Hematopoietic multipotent progenitor cell treated with erythropoietin and hydrocortisone succinate and interleukin-3 and kit ligand, for 6 days (in vitro differentiated cells): ENCODE measurements at places on chromosomes 2 and 18.

DNA sequence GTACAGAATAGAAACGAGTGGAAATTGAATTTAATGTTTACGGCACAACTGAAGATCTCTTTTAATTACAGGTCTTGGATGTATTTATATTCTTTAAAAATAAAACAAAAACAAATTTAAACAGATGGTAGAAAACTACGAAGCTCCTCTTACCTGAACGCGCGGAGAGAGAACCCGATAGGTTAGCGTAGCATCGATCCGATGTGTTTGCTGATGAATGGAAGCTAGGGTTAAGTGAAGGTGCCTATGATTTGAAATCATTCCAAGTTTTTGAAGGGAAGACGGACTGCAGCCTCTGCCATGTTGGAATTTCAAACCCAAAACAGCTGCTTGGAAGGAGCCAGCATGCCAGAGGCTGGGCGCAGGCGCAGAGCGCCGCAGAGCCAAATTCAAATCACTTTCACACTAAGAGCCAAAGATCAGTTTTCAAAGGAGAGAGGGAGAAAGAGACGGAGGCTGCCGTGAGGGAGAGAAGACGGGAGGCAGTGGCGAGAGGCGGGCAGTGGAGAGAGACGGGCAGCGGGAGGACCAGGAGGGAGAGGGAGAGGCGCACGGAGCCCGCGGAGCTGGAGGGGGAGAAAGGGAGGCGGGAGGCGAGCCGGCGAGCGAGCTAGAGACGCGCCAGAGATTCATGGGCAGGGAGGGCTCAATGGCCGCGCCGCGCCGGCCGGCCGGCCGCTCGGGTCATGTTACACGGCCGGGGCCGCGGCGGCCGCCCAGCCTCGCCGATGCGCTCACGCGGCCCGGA lies at the start of gene FIGN:
Gene FIGN, minus strand, starts transcription at position 324 of the 748 bp plus-strand sequence. CDS start 1,081 bp downstream, outside the sequence.
- no peak for DNase-seq

DNA sequence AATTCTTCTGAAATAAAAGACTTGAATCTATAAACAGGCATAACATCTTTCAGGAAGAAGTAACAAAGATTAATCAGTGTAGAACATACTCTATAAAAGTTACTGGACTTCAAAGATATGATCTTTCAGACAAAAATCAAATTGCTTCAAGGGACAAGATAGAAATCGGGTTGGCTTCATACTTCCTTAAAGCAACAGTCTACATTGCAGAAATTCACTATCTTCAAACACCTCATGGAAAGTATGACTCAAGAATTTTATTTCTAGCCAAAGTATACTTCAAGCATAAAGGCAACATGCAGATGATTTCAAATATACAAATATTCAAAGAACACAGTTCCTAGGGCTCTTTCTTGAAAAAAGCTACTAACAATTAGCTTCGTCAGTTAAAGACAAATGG lies 240.7 kb downstream of the SRBD1 start:
- peak; percentile 65 for DNase-seq

DNA sequence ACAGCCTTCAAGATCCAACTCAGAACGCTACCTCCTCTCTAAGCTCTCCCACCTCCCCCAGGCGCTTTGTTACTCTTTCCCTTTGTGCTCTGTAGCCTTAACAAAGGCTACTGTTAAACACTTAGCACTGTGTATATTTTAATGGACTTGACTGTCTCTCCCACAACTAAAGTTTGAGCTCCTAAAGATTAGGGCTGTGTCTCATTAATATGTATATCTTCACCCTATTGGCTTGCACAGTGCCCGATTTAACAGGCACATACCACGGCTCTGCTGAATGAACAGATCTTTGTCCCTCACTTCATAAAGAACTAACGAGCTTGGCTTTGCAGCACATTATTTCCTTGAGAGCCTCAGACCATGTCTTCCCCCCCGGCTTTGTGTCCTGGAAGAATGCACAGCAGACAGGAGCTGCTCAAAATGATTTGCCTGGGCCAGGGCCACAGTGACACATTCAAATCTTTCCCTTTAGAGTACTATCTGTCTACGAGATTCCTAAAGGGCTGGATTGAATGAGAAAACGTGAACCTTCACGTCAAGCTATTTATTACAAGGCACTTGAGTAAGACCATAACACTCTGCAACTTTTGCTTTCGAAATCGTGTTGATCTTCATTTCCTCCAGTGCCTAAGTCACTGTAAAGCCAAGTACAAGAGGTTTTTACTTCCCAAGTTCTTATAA lies 22.1 kb downstream of the ABHD3 start:
- DNase-seq = peak; percentile 72

DNA sequence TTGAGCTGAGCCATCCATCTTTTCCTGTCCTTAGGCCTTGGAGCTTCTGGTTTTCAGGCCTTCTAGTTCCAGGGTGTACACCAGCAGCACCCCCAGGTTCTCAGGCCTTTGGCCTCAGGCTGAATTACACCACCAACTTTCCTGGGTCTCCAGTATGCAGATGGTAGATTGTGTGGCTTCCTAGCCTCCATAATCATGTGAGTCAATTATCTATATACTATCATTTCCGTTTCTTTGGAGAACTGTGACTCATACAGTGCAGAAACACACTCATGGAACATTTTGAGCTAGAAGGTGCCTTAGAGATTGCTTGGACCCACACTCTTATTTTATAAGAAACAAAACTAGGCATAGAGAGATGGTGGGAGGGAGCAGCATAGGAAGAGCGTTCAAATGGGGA lies 167.4 kb downstream of the NCK2 start:
- no peak for DNase-seq

DNA sequence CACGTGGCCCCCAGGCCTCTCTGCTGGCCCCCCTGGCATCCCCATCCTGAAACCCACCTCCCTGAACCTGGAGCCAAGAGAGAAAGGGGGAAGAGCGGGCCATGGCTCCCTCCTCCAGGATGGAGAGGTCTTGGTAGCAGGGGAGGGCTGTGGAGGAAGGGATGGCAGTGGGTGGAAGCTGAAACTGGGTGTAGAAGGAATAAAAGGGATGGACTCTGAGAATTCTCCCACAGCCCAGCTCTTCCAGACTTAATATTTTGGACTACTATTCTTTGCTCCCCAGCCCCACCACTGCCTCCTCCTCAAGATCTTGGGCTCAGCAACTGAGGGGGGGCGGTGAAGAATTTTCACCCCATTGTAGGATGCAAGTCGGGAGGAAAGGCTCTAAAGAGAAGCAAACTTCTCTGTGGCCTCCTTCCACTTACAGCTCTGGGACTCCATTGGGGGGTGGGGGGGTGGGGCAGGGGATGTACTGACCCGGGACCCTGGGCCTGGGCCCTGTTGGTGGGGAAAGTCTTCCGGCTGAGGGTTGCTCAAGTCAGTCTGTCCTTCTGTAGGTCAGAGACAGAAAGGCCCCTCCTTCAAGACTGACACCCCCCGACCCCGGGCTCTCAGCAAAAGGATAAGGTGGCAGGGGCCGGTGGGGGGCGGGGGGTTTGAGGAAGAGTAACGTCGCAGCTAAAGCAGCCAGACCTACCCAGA lies 501 bp downstream of the TNS1 start:
- no peak for DNase-seq

DNA sequence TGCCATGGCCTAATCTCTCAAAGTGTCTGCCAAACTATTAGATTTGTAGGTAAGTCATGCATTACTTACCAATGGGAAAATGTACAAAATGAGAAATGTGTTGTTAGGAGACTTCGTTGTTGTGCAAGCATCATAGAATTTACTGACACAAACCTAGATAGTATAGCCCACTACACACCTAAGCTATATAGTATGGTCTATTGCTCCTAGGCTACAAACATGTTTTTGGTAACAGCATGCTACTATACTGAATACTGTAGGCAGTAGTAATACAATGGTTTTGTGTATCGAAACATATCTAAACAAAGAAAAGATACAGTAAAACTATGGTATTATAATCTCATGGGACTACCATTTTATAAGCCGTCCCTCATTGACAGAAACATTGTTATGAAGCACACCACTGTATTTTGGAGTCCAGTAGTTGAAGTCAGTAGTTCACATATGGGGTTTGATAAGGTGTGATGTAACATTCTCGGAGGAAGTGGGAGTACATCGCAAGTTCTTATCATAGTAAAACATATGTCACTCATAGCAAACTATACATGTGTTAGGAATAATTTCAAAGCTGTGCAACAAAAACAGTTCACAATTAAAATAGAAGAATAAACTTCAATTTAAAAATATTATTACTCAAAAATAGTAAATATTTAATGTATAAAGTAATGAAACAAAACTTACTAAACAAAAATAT lies 12.0 kb upstream of the GTF2A1L start:
- peak; percentile 93 for DNase-seq

GRCh38 chr2:236767941-236768340 lies 198.3 kb downstream of the ACKR3 start:
- DNase-seq = no peak

GRCh38 chr2:15243762-15244161 lies 317.4 kb downstream of the NBAS start:
- peak; percentile 57 for DNase-seq

- DNase-seq = peak; percentile 84
Measured at GRCh38 chr2:63856303-63856603, 14.6 kb downstream of the UGP2 start.

DNA sequence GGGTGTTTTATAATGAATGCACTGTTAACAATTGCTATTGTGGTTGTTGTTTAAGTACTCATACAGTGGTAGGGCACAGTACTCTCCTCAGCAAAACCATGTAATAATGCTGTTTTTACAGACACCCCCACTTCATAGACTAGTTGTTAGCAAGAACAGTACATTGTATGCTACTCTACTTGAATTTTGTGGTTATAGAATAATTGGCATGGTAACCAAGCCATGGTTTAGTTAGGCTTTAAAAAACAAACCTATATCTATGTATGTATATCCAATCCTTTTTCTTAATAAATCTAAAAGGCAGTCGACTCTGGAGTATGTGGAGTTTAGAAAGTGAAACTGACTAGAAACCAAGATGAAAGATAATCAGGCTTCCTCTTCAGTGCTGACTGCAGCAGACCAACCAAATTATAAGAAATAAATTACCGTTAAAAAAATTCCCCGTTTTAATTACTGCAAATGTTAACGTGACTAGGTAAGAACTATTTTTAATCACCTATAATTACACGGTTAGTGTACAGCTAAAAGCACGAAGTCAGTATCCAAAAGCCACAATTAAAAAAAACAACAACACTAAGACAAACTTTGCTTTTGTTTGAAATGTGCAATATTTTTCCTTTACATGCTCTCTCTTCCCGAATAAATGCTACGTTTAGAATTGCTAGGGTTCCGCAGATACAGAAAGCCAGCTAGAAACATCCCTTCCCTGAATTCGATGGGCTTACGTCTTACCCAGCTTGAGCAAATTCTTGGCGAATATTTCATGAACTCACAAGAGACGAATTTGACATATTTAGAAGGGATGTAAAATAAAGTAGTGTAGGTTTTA lies 113.3 kb upstream of the SERTAD2 start:
- DNase-seq = peak; percentile 70

DNA sequence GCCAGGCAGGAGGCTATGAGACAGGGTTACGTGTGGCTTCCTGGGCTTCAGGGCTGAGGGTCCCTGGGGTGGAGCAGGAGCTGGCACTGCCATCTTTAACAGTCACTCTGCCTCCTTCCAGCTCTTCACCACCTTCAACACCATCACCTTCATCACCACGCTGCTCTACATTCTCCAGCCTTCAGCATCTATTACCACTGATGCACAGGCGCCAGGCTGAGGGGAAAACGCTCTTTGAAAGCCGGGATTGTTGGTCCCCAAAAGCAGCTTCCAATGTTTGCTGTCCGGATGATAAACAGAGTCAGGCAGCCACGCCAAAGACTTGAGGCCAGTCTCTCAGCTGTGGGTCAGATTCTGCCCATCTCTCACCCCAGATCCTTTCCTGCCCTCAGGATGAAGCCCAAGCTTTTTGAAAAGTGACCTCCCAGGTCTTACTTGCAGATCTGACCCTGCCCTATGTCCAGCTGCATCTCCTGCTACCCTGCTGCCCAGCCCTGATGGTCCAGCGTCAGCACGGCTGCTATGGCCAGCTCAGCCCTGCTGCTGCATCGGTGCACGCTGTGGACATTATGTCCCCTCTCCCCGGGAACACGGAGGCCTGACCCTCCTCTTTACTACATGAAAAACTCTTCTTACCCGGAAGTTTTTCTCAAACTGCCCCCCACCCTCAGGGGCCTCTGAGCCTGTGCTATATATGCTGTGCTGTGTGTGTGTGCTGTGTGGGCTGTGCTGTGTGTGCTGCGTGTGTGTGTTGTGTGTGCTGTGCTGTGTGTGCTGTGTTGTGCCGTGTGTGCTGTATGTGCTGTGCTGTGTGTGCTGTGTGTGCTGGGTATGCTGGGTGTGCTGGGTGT lies 31.2 kb upstream of the MAL start:
- no peak for DNase-seq

DNA sequence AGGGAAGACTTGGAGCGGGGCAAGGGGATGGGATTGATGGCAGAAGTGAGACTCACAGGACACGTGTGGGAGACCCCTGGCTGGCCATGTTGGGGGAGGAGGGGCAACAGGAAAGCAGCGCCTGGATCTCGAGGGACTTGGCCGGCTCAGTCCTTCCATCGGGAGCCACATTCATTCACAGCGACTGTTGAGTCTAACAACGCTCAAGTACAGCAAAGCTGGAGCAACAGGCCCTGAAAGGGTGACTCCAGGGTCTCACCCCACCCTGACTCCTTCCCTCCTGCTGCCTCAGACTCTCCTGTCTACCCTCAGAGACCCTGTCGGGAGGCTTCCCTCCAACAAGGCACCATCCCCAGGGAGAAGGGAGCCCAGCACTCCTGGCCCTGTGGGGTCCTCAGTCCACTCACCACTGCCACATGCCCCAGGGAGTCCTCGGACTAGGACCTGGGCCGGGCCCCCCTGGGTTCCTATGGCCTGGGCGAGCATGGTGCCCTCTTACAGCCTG lies 14.8 kb upstream of the ALPI start:
- DNase-seq = no peak

GRCh38 chr2:20205915-20206524 lies 18.9 kb downstream of the SDC1 start:
- DNase-seq = no peak
